ENCODE measurements at places on chromosomes 12 and 14.

DNA sequence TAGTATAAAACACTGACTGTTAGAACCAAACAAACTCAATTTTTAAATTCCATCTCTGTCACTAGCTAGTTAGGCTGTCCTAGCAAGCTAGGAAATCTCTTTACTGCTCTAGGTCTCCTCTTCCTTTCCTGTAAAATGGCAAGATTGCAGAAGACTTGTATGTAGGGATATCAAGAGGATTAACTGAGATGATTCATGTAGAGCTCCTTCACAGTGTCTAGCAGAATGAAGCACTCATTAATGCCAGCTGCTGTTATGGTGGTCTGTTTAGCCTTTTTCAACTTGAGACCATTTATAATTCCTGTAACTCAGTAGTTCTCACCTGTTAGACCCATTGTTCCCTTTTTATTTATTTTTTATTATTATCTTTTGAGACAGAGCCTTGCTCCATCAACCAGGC lies 67.8 kb upstream of the KCNH3 start:
- DNase-seq = no peak

DNA sequence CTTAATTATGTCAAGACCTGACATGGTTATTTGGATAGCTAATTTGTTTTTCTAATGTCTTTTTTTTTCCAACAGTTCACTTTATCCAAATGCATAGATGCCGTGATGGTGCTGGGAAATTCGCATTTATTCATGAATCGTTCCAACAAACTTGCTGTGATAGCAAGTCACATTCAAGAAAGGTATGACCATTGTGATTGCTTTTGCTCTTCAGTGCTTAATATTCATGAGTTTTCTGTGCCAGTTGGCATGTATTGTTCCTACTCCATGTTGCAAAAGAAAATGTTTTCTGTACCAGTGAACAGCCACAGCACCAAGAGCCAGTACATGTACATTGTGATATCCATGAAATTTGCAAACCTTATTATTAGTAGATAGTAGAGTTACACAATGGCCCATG lies 11.8 kb downstream of the GTF2H3 start:
- no peak for DNase-seq

- no peak for DNase-seq
These were observed 75.3 kb downstream of the AACS start for GRCh38 chr12:125140279-125141209.

- DNase-seq = no peak
These were observed 193.5 kb downstream of the SLC2A13 start for GRCh38 chr12:39912211-39912980.

DNA sequence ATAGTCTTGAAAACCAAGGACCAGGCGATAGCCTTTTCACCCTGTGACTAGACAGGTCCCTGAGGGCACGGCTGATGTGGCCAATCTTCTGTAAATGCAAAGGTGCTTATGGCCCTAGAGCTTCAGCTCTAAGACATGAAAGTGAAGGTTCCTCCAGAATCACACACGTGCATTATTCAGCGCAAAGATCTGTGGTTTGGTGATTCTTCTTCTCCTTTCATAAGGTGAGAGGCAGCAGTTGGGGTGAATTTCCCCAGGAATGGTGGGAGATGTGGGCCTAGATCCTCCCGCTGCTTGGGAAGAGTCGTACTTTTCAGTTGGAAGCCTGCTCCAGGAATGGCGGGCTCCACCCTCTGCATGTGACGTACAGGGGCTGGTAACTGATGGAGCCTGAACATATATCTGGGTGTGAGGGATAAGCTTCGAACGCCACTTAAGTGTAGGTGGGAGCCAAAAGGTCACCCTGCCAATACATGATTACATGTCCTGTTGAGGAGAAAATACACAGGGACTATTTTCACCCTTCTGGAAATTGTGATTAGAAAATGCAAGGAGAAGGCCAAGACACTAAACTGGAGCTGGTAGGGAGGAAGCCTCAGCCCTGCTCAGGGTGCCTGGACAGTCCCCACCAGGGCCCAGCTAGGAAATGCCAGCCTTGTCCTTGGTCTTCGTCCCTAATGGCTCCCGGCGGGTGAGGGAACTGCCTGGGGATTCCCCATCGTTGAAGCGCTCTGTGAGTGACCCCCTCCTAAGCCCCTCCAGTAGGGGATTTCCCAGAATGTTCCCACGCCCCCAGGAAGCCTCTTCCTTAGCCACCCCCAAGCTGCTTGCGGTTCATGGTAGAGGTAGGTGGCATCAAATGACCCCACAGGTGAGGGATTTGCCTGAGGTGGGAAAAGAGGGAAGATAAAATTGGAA lies 17.6 kb downstream of the BATF start:
- no peak for DNase-seq

GRCh38 chr14:32469388-32470160 lies 140.5 kb downstream of the AKAP6 start:
- DNase-seq = no peak

DNA sequence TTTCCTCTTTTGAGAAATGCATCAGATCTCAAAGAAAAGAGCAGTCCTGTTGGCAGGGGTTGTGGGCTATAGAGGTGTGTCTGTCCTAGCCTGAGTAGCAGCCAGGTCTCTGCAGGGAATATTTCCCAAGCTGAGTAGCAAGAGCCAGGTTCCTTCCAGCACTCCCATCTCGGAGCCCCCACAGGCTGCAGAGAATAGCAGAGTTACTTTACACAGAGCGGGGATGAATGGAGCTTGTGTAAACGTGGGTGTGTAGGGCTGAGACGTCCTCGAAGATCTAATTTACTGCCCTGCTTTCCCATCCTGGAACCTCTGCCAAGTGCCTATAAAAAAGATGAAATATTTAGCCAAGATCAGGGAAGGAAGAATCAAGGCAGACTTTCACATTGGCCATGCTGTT lies 156.6 kb downstream of the TSPAN9 start:
- DNase-seq = no peak

DNA sequence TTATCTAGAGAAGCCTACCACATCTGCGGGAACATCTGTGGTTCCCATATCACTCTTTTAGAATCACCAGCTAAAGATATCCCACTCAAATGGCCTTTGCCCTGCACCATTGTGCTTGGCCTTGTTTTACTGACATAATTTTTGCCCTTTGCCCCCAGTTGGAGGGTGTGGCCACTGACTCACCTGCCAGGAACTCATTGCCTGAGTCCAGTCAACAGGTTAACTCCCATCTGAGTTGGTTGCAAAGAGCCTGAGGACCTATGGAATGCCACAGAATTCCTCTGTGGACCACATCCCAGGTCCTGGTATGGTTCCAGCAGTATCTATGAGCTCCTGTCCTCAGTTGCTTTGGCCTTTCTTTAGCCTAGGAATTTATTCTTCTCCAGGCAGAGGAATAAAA lies 55.7 kb upstream of the PTGR2 start:
- DNase-seq = no peak

DNA sequence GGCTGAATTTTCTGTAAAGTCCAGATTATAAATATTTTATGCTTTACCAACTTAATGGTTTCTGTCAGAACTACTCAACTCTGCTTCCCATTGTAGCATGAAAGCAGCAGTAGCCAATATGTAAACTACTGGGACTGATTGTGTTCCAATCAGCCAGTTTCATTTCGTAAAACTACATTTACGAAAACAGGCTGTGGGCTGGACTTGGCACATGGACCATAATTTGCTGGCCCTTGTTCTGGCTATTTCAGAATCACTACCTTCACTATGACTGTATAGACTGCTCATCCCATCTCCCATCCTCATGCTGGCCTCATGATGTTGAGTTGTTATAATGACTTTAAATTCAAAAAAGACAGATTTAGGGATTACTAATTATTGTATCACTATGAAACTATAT lies 38.7 kb downstream of the FAR2 start:
- no peak for DNase-seq

GRCh38 chr12:586318-587071 lies 76.8 kb downstream of the NINJ2 start:
- DNase-seq = no peak

- DNase-seq = no peak
These were observed 2.3 kb upstream of the PAWR start for GRCh38 chr12:79692860-79693577.

DNA sequence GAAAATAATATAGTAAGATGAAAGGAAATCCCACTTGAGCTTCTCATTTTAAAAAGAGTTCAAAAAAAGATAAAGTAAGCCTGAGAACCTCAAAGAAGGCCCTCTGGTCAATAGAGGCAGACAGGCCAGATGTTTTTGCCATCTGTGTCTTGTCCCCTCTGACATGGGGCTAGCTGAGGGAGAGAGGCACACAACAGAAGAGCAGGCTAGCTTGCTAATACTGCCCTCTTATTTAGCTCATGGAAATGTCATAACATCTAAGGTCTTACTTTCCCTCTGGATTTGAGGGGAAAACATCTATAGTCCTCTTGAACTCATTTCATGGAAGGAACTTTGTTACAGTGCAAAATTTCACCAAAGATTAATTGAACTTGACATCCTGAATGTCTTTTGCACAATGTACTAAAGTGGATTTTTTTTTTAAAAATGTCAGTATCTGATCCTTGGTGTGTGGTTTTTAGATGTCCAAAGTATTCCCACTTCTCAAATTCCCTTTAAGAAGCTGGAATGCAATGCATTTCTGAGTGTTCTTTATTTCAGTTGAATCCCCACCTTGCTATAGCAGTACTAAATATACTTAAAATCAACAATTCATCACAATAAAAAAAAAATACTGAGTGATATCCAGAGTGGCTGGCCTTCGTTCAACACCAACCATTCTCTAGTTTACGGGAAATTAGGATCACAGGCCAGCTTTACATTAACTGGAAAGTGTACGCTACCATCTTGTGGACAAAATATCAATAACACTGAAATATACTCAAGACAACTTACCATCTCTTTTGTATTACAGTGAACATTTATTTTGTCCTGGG lies 176.7 kb downstream of the PAH start:
- no peak for DNase-seq

- DNase-seq = no peak
These were observed 622 bp downstream of the TECPR2 start for GRCh38 chr14:102363182-102363943.

DNA sequence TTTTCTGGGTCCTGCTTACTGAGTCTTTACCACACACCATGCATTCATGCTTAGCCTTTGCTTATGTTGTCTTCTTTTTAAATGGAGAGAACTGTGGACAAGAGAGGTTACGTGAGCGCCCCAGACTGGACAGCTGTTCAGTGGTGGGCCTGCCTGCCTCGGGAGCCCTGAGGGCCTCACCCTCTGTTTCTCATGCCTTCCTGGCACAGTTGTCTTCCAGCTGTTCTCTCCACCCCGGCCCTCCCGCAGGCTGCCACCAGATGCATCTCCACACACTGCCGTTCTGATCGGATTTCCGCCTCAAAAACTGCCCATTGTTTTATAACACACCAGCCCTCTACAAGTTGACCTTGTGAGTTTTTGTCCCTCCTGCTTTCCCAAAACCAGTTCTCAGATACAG lies 100.8 kb downstream of the SAMD4A start:
- no peak for DNase-seq

DNA sequence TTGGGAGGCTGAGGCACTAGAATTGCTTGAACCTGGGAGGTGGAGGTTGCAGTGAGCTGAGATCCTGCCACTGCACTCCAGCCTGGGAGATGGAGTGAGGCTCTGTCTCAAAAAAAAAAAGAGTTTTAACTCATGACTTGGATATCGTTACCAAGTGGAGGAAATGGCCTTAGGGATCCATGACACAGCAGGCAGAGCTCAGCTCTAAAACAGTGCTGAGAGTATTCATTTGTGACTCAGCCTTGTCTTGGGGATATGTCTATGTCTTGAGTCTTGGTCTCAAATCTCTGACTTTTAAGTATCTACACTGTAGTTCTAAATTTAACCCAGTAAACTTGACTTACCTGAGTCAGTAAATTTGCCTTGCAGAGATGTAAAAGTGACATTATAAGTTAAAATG lies 8.8 kb upstream of the PEX5 start:
- no peak for DNase-seq

DNA sequence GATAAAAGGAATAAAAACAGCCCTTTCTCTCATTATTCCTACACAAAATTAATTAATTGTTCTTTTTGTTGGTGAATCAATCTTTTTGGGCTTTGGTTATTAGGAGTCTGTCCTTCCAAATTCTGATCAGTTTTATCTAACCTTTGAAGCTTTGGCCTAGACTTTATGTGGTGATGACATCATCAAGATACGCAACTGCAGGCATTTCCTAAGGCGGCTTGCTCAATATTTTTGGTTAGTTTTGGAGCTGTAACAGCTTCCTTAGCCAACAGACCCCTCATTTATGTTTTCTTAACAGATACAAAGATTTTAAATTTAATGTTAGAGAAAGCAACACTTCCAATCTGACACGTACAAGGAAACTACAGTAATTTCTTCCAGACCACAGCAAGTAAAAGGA lies 87.8 kb upstream of the PDE3A start:
- no peak for DNase-seq

- DNase-seq = no peak
These were observed 2.5 kb downstream of the SFSWAP start for GRCh38 chr12:131713349-131713748.

DNA sequence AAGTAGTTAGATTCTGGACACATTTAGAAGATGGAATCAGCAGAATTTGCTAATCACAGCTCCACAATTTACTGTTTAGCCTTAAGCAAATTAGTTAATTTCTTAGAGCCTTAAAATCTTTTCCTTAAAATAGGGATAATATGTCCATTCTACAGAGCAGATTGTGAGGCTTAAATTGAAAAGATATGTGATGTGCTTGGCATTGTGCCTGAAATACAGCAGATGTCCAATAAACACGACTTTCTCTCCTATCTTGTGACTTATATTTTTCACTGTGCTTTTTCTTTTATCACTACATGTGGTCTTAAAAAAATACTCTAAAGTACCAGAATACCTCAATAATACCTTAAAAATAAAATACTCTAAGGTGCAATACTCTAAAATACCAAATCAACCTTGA lies 30.6 kb downstream of the CCER1 start:
- no peak for DNase-seq

- no peak for DNase-seq
These were observed 360.1 kb upstream of the TBX3 start for GRCh38 chr12:115044073-115044472.

DNA sequence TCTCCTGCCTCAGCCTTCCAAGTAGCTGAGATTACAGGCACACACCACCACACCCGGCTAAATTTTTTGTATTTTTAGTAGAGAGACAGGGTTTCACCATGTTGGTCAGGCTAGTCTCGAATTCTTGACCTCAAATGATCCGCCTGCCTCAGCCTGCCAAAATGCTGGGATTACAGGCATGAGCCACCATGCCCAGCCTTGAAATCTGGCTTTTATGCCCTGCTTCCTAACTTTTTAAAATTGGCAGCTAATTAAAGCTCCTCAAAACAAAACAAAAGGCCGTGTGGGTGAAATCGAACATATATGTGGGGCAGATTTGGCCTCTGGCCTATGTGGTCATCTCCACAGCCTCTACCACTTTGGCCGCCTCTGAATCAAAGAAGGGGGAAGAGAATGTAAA lies 37.9 kb downstream of the KCTD10 start:
- DNase-seq = no peak

DNA sequence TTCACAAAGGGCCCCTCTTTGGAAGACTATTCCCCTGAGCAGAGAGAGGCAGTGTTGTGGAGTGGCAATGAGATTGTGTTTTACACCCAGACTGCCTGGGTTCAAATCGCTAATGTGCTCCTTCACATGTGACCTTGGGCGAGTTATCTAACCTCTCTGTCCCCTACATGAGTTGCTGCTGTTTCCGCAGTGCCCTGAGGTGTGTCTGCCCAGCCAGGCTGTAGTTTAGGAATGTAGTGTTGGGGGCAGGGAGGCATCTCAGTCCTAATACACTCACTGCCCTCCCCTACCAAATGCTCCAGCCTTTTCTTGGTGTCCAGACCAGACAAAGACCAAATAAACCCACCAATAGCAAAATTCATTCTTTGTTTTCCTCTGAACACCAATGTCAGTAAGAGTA lies 78.6 kb downstream of the SLC24A4 start:
- DNase-seq = no peak

Measured in stimulated activated CD4-positive, alpha-beta T cell treated with anti-CD3 and anti-CD28 coated beads, Interleukin-15, amount 100 ng/mL, for 1 hour (primary cell).